ENCODE measurements at places on chromosomes 3 and 15.

DNA sequence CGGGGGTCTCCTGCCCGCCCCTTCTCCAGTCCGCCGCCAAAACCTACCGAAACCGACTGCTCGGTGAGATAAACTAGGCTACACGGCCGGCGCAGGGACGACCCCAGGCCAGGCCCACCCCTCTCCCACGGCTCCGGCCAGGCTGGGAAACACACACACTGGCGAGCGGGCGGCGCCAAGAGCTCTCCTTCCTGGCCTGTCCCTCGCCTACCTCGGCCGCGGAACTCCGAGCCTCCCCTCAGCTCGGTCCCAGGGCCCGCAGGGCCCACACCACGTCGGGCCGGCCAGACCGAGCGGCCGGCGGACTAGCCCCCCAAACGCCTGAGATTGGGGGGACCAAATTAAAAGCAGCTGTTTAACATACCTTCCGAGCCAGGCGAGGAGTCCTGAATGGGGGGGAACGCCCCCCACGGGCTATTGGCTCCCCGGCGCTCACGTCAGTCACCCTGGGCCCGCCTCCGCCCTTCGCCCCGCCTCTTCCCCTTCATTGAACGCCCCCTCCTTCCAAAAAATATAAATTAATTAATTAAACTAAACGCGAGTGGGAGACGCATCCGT lies 4.0 kb upstream of the SIN3A start:
- peak; percentile 83 for DNase-seq

GRCh38 chr15:84575493-84575892 lies 25.3 kb upstream of the ZSCAN2 start:
- DNase-seq = no peak

- peak; percentile 47 for DNase-seq
Observed at GRCh38 chr15:74821091-74821789, 5.2 kb upstream of the CPLX3 start.

- DNase-seq = no peak
Observed at GRCh38 chr3:188904670-188905069, 267.1 kb upstream of the TPRG1 start.

DNA sequence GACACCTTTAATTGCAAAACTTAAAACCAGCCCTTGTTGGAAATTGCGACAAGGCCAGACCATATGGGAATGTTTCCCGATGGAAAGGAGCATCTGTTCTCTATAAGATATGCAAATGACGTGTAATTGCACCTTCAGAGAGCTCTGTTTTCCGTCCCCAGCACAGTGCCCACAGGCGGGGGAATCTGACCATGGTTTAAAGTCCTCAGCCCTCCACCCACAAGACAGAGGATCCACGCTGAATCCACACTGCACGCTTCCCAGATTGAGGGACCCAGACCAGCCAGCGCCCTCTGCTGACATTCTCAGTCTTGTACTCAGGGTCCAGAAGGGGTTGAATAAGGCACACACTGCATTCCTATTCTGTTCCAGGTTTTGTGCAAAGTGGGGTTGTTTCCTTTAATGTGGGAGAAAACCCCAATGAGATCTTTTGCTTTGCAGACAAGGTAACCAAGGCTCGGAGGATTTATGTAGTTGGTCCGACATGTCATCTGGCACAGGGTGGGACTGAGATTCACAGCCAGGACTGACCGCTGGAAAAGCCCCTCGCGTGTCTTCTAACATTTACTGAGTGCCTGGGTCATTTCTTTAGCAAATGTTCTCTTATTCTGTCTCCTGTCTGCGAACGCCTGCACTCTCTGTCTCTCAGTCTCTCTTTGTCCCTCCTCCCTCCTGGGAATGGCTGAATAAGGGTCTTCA lies 36.8 kb upstream of the KLHL25 start:
- no peak for DNase-seq

DNA sequence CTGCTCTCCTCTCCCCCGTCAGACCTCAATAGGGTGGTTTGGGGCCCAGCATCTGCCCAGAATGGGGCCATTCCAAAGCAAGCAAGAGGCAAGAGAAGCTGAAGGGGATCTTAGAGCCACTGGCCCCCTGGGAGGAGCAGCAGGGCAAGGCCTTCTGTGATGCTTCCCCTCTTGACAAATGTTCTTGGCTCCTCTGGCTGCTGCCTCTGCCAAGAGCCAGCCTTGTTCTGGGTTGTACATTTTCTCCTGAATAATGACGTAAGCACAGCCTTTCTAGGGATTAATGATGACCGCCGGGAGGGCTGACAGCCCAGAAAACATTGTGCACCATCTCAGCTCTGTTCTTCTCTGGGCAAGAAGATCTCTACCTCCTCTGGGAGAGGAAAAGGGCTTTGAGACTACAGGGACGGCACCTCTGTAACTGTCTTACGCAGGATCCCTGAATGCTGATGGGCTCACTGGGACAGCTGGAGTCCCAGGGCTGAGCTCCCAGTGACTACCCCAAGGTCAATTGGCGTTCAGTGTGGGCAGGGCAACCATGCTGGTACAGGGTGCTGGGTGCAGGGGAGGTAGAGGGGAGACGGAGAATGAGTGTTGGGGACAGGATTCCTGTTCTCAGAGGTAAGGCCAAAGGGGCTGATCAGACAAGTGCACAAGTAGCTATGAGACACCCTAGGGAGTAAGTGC lies 253.3 kb downstream of the FAM43A start:
- DNase-seq = no peak

GRCh38 chr3:23164746-23165145 lies 38.4 kb upstream of the UBE2E2 start:
- no peak for DNase-seq

GRCh38 chr15:48324949-48325348 lies 6.3 kb upstream of the DUT start:
- DNase-seq = no peak

GRCh38 chr15:94282269-94283250 lies 51.2 kb downstream of the MCTP2 start:
- DNase-seq = no peak

DNA sequence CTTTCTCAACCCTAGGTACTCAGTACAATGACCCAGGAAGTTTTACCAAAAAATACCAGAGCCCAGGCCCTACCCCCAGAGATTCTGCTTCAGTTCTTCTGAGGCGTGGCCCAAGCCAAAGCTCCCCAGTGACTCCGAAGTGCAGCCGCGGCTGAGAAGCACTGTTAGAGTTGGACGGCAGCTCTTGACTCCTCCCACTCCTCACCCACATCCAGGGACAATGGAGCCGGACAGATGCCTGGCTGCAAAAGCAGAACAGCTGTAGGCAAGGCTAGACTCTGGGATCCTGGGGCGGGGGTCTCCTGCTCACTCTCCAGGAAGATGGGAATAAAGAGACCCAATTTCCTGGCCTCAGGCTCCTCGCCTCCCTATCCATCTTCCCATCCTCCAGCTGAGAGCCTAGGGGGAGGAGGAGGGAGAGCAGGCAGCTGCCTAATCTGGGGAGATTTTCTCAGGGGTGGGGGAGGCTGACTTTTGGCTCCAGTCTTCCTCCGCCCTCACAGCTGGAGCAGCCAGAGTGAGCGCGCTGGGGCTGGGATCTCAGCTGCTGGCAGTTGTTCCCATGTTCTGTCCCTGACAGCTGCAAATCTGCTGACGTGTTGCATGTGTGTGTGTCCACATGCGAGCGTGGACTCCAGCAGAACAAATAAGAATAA lies 223.8 kb downstream of the OPA1 start:
- no peak for DNase-seq

DNA sequence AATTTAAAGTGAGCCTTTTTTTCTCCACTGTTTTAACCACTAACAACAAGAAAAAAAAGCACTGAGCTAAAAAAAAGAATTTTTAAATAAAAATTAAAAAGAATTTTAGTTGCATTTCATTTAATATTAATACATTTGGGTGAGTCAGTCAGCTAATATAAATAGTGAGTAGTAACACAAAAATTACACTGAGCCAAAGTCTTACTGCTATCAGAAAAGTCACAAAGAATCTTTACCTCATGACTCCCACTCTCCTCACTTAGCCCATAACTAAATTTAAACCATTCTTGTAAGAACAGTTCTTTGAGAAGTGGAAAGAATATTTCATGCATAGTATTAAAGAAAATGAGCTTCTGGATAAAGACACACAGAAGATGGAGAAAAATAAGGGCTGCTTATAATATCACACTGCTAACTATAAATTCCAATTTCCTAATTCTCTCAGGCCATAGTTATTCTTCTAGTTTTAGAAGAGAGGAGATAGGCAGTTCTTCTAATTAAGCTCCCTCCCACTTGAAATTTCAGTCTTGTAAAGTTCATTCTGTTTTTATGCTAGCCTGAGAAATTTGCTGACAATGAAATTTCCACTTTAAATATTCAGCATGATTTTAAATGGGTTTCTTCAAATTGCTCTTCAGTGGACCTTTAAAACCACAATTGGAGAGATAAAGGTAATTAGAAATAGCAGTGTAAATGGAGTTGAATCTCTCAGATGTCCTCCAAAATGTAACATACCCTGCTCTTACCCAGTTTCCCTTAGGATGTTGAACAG lies 17.6 kb downstream of the SHQ1 start:
- no peak for DNase-seq

- no peak for DNase-seq
Observed at GRCh38 chr3:150764566-150764965, 1.6 kb upstream of the SIAH2 start.

DNA sequence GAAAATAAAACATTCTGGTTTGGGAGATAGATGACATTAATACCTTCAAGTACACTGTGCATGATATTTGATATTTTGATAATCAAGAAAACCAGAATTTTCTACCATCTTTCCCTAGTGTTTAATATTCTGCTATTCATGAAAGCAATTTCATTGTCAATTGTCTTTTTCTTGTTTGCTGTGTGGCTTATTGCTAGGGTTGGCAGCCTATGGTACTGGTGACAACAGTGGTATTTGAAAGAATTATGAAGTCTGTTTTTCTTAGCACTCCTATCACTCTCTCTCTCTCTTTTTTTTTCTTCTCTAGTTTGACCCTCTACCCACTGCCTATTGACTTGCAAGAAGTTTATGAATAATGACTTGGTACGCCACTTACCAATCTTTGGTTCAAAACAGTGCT lies 15.4 kb downstream of the RNF13 start:
- DNase-seq = no peak

DNA sequence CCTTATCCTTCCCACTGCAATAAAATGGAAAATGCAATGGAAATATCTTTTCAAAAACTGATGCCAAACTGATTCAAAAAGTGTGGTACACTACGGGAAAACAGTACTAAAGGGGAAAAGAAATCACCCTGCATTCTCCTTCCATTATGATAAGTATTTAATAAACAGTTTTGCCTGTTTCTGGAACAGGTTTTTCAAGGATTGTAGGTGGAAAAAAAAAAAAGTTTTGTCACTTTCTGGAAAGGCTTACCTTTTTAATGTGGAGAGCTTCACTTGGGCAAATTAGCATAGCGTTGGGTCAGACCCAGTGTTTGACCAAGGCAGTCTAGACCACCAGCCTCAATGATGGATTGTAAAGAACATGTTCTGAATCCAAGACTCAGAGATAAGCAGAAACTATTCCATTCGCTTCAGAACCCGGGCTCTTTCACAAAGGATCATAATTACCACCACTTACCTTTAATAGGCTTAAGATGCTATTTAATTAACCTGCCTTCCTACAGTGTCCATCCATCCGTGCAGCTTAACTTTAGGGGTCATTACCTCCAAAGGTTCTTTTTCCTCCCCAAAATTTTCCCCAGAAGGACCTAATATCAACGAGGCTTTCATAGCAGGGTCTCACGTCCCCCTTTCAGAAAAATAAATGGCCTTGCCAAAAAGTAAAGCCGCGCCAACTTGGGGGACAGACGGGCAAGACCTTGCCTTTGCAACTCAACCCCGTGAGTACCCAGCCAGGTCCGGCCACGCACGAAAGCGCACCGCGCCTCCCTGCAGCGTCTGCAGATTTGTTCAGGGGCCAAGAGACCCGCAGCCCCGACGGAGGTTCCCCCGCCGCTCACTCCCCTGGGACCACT lies 1.0 kb downstream of the DCBLD2 start:
- DNase-seq = peak; percentile 26

All from activated B cell treated with CpG ODN at 0.5 μM for 24 hours (primary cell).